ENCODE measurements at places on chromosomes 1 and 21. TPM values are rescaled to one million over a fixed set of nuclear protein-coding genes. Genes with fewer than 3 reads are reported as not detected.

Gene KIF17
- total RNA-seq: not detected

Gene ALDH4A1
- 2.4 TPM for total RNA-seq

Gene CASQ1
- total RNA-seq: not detected

Gene SPATA1
- total RNA-seq: 4.8 TPM

Gene SLC44A5
- total RNA-seq: 5.3 TPM

Gene SERPINC1
- not detected for total RNA-seq

Gene GPBP1L1
- total RNA-seq: 69.8 TPM

Gene ILDR2
- total RNA-seq: 4.1 TPM

Gene LTN1
- 29.1 TPM for total RNA-seq

Gene HHAT
- total RNA-seq: 6.3 TPM

Gene LRRC7
- total RNA-seq: 19.3 TPM

Gene S100A14
- total RNA-seq: 29.6 TPM

Gene PRSS38
- not detected for total RNA-seq

Gene SPRR2D
- total RNA-seq: 1.2 TPM

Gene LPAR3
- 3.9 TPM for total RNA-seq

Gene GJB4
- total RNA-seq: 0.24 TPM

Gene LRRC52
- not detected for total RNA-seq

Gene SCCPDH
- 20.7 TPM for total RNA-seq

Gene TAS1R1
- total RNA-seq: not detected

Gene GJA4
- 3.4 TPM for total RNA-seq

Gene CD58
- 31.8 TPM for total RNA-seq

Gene B3GALT2
- total RNA-seq: 11.1 TPM

Gene PLEKHN1
- 1.2 TPM for total RNA-seq

Gene NHLH1
- 2.6 TPM for total RNA-seq

Gene LDLRAD1
- 0.72 TPM for total RNA-seq

Gene SKI
- total RNA-seq: 29.6 TPM

Gene HES2
- total RNA-seq: 0.24 TPM

Gene FCAMR
- total RNA-seq: 2.2 TPM

Gene CSRP1
- total RNA-seq: 2,591 TPM

Gene PPIE
- 39.0 TPM for total RNA-seq

Gene UBR4
- total RNA-seq: 124 TPM

Gene RIMKLA
- 4.8 TPM for total RNA-seq

Gene TOMM20
- 76.3 TPM for total RNA-seq

Gene HPDL
- not detected for total RNA-seq

Gene RNF186
- total RNA-seq: not detected

Gene CFAP74
- total RNA-seq: 4.6 TPM

Gene ANKRD35
- total RNA-seq: 0.72 TPM

Gene IGSF9
- total RNA-seq: 3.4 TPM

Gene PRRX1
- total RNA-seq: 7.9 TPM

Gene LMOD1
- 213 TPM for total RNA-seq

Gene PAPPA2
- 2.4 TPM for total RNA-seq

Gene PDZK1
- total RNA-seq: 16.6 TPM
